ENCODE measurements at places on chromosomes 1 and 21.

- DNase-seq, result no peak
Measured at GRCh38 chr21:42223826-42224575, 5.1 kb downstream of the ABCG1 start.

DNA sequence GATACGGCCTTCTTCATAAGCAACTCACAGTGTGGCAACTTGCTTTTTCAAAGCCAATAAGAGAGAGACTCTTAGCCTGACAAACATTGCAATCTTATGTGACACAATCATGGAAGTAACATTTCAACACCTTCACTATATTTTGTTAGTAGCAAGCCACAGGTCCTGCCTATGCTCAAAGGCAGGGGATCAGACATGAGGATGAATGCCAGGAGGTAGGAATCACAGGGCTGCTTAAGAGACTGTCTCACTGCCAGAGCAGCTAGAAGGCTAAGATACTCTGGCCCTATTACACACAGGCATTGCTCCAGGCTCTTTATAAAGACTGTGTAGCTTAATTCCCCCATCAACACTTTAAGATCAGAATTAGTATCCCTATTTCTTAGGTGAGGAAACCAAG, 236.2 kb upstream of the KAZN start:
- DNase-seq, result no peak

DNA sequence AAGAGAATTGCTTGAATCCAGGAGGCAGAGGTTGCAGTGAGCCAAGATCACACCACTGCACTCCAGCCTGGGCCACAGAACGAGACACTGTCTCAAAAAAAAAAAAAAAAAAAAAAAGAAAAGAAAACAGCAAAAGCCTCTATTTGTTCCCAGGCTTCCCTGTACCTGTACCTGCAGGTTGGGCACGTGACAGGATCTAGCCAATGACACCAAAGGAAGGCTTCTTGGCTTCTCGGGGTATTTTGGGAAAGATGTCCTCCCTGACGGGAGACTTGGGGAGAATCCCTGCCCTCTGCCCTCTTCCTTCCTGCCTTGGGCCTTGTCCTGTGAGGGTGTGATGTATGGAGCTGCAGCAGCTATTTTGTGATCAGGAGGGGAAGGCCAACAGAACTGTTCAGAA, 22.8 kb downstream of the TMCO4 start:
- no peak for DNase-seq

- DNase-seq, result no peak
Measured at GRCh38 chr1:17538428-17539117, 925 bp upstream of the ARHGEF10L start.

DNA sequence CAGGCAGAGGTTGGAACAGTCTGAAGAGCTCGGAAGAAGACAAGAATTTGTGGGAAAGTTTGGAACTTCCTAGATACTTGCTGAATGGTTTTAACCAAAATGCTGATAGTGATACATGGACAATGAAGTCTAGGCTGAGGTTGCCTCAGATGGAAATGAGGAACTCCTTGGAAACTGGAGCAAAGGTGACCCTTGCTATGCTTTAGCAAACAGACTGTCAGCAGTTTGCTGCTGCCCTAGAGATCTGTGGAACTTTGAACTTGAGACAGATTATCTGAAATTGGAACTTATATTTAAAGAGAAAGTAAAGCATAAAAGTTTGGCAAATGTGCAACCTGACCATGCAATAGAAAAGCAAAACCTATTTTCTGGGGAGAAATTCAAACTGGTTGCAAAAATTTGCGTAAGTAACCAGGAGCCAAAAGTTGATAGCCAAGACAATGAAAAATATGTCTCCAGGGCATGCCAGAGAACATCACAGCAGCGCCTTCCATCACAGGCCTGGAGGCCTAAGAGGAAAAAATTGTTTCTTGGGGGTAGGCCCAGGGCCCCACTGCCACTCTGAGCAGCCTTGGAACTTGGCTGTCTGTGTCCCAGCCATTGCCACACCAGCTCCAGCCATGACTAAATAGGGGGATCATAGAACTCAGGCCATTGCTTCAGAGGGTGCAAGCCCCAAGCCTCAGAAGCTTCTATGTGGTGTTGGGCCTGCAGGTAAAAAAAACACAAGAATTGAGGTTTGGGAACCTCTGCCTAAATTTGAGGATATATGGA, 675.3 kb downstream of the LTN1 start:
- no peak for DNase-seq

DNA sequence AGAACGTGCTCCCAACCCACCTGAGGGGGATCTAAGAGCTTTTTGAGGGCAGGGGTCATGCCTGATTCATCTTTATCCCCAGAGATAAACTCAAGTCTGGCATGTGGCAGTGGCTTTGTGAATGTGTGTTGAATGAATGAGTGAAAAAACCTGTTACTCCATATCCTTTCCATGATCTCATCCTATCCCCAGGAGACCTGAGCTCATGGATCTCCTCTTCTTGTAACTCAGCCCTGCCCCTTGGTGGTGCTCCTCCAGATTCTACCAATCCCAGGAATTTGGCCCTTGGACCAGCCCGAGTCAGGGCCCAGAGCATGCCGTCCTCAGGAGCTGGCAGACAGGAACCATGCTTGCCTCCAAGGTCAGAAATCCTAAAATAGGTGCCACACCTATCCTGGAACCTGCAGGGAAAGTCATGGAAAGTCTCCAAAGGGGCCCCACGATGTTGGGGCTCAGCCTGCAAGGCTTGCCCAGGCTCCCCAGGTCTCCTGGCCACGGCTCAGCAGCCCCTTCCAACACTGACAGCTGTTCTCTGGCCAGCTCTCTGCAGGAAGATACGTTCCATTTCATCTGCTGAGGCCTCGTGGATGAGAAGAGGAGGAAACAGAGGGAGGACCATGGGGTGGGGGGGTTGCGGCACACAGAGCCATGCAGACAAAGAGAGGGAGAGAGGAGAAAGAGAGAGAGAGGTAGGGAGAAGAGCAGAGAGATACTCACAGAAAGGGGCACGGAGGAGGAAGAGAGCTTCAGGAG, 214.6 kb downstream of the TRABD2B start:
- no peak for DNase-seq

GRCh38 chr1:54798206-54798605, 2.9 kb downstream of the TTC22 start:
- DNase-seq, result no peak

GRCh38 chr1:247111700-247112478, 7.7 kb upstream of the ZNF669 start:
- DNase-seq, result no peak

DNA sequence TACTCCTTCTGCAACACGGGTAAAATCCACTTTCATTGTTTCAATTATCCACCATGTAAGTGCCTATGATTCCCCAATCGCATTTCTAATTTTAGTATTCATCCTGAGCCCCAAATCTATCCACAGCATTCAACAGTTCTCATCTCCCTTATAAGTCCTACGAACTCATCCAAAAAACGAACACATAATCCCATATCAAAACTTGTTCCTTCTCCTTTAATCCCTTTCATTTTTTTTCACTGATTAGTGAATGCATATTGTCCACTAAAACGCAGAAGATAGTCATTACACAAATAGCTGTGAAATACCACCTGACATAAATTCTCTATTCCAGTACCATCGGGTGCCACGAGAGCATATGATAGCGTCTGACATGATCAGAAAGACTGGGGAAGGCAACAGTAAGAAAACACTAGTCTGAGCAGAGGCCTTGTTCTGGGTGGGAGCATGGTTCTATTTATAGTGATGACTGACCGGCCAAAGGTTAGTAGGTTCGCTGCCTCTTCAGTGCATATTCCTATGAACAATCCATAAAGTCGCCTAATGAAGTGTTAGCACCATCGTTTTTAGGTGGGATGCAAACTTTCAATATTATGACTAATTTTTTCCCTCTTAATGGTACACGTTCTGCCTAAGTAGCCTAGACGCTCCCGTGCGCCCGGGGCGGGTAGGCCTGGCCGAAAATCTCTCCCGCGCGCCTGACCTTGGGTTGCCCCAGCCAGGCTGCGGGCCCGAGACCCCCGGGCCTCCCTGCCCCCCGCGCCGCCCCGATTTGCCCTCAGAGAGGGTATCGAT, 648 bp downstream of the ATP5PF start:
- DNase-seq, result no peak

- no peak for DNase-seq
Measured at GRCh38 chr1:173330149-173330951, 123.2 kb upstream of the TNFSF4 start.

- DNase-seq, result no peak
Measured at GRCh38 chr21:28627691-28628090, 365.0 kb downstream of the LTN1 start.

DNA sequence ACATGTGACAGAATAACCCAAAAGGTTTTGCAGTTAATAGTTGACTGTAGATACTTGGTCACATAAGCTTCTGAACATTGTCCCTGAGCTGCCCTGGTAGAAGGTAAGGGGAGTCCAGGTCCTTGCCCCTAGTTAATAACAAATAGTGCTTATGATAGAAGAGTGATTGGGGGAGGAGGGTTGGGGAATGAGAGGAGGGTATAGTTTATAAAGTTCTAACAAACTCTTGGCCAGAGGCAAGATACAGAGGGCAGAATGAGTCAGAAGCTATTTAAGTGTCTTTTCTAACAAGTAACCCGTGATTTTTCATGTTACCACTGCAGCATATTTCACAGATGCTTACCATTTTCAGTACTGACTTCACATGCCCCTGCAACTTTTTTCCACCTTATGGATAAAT, 26.7 kb upstream of the MYOCOS start:
- DNase-seq, result no peak
